ENCODE measurements at places on chromosomes 2 and 18.

GRCh38 chr2:203797712-203798111 is 69.9 kb upstream of the CTLA4 start:
- DNase-seq, result no peak

- DNase-seq, result no peak
These were observed 136.2 kb downstream of the THADA start for GRCh38 chr2:43459446-43460173.

- peak; percentile 62 for DNase-seq
These were observed 73.0 kb upstream of the YWHAQ start for GRCh38 chr2:9703701-9704221.

- DNase-seq, result no peak
These were observed 5.7 kb downstream of the C2orf80 start for GRCh38 chr2:208183972-208184705.

DNA sequence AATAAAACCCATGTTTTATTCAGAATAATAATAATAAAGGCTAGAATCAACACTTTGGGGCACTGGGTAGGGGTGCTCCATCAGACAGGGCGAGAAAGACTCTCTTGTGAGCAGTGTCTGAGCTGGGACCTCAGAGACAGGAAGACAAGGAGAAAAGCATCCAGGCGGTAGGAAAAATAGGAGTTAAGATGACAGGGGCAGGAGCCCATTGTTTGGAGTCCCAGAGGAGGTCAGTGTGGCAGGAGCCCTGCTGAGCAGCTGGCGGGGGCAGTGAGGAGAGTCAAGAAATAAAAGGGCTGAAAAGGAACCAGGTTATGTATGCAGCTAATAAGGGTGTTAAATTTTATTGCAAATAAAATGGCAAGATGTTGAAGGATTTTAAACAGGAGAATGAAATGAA is 457.4 kb downstream of the FBXO15 start:
- DNase-seq, result no peak

GRCh38 chr18:58901143-58901542 is 36.5 kb downstream of the ZNF532 start:
- DNase-seq, result no peak

GRCh38 chr2:234110219-234110618 is 59.7 kb downstream of the SPP2 start:
- DNase-seq, result no peak

GRCh38 chr18:66638856-66639629 is 35.2 kb upstream of the CDH19 start:
- DNase-seq, result no peak

DNA sequence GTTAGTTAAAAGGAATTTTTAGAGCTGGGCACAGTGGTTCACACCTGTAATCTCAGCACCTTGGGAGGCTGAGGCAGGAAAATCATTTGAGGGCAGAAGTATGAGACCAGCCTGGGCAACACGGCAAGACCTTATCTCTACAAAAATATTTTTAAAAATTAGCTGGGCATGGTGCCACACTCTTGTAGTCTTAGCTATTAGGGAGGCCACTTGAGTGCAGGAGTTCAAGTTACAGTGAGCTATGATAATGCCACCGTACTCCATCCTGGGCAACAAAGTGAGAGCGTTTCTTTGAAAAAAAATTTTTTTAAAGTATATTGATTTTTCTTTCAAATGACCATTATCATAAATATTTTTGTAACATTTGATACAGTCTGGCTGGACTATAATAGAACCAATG is 93.6 kb upstream of the FAM117B start:
- DNase-seq, result no peak

DNA sequence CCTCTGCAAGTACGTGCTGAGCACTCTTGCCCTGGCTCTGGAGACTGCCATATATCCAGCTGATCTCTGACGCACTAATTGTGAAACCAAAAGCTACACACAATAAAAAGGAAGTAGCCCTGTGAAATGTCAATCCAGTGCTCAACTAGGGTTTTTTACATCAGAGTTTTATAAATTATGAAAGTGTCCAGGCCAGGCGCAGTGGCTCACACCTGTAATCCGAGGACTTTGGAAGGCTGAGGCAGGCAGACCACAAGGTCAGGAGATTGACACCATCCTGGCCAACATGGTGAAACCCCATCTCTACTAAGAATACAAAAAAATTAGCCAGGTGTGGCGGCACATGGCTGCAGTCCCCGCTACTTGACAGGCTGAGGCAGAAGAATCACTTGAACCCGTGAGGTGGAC is 24.5 kb upstream of the PEX13 start:
- DNase-seq, result no peak

DNA sequence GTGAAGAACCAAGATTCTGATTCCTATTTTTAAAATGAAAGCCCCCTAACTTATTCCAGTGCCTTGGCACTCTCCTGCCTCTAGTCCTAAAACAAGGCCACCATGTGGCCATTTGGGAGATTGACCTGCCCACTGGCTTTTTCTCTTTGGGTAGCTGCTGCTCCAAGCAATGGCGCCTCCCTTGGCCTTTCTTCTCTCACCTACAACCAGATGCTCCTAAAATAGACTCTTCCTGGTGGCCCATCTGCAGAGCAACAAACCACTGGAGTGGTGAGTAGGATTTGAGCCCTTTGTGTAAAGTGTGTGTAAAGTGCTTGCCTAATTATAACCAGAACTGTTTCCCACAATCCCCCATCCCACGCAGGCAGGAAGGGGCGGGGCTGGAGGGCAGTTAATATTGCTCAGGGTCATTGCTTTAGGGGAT is 114.2 kb downstream of the FHOD3 start:
- DNase-seq, result no peak

GRCh38 chr2:204706939-204707338 is 161.7 kb downstream of the PARD3B start:
- no peak for DNase-seq

DNA sequence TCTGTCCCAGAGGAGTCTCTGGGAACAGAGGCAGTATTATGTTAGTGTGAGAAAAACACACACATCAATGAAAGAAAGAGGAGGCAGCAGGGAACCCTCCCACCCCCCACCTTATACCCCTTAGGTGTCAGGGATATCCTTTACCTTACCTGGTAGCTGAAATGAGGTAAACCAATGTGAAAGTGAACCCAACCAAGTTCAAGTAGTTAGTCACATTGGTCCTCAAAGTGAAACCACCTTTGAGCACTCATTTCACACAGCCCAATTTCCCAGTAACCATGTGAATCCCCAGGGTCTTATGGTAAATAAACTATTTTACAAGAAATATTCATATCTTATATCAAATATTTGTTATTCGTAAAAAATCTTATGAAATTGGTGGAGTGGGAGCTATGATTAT is 377.8 kb downstream of the LRATD1 start:
- DNase-seq, result no peak

DNA sequence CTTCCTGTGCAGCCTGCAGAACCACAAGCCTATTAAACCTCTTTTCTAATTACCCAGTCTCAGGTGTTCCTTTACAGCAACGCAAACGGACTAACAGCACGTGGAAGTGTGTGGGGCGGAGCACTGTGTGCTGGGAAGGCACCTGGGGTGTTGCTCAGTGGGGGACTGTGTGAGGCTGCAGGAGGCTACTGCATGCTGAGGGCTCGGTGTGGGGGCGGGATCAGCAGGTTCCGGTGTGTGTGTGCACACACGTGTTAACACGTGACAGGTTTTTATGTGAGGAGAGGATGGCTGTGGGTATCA is 58.9 kb downstream of the ANKMY1 start:
- no peak for DNase-seq

DNA sequence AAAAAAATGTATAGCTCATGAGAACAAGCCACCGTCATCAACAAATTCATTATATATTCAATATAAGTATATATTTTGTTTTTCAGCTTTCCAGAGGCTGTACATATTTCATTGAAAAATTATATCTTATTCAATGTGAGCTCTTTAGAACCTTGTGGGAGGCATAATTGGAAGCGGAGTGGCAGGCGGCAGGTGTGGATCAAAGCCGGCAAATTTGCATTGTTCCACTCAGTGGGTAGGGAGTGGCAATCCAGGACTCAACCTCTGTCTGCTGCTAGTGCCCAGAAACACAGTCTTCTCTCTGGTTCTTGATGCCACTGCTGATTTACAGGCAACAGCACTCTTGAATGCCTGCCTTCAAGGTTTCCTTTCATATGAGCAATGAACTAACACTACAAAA is 46.9 kb downstream of the GCA start:
- DNase-seq, result no peak
